ENCODE measurements at places on chromosomes 3 and 15. TPM values are rescaled to one million over a fixed set of nuclear protein-coding genes. Genes with fewer than 3 reads are reported as not detected.

Gene SLC22A14
- total RNA-seq: 0.12 TPM

Gene MAP6D1
- total RNA-seq: 0.53 TPM

Gene OIP5
- 0.23 TPM for total RNA-seq

Gene REC114
- total RNA-seq: not detected

GRCh38 chr3:105844704-105845103 lies 24.1 kb downstream of the CBLB start:
- DNase-seq: no peak

DNA sequence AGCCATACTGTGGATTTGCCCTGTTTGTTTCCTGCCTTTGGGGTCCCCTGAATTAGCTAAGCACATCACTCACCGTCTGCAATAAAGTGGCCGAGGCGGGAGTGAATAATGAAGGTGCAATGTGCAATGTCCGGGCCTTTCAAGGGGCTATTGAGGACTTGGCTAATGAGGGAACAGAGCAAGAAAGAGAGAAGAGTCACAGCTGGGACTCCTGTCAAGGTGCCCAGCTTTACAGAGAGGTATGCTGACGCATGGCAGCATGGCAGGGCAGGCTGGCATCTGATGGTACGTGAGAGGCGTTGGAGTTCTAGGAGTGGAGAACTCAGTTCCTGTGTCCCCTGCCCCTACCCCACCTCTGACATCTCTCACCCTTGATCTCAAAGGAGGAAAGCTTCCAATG lies 13.8 kb upstream of the ATP2B2 start:
- peak; percentile 15 for DNase-seq

GRCh38 chr15:91968610-91969009 lies 115.1 kb downstream of the SLCO3A1 start:
- no peak for DNase-seq

GRCh38 chr15:40087991-40088928 lies 20.4 kb downstream of the BMF start:
- DNase-seq: peak; percentile 83

- DNase-seq: no peak
Measured at GRCh38 chr15:86647810-86648440, 568.3 kb downstream of the AGBL1 start.

DNA sequence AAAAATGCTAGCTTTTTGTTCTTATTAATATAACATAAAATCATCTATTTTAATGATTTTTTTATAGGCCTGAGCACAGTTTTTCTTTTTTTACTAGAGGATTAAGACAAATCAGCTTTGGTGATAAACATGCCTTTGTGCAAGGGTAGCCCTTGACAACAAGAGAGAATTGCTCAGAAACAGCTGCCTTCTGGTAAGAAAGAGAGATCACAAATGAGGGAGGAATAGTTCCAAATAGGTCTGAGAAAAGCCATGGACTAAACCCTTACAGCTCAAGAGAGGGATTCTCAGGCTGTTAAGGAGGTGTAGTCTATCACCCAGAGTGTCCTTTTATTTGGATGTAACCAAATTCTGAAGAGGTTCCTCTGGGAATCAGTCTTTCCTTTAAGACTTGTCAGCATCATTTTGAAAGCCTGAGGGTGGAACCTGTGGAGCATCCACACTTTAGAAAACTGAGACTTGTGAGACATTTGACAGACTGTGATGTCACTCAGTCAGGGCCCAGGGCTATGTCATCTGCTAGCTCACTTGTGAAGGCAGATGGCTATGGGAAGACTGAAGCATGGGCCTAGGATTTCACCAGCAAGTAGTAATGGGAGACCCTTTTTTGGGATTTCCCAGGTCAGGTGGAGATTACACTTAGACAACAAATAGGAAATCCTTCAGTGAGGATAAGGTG lies 102.9 kb upstream of the KCNAB1 start:
- no peak for DNase-seq

- no peak for DNase-seq
Measured at GRCh38 chr3:8990266-8991215, 27.3 kb upstream of the RAD18 start.

DNA sequence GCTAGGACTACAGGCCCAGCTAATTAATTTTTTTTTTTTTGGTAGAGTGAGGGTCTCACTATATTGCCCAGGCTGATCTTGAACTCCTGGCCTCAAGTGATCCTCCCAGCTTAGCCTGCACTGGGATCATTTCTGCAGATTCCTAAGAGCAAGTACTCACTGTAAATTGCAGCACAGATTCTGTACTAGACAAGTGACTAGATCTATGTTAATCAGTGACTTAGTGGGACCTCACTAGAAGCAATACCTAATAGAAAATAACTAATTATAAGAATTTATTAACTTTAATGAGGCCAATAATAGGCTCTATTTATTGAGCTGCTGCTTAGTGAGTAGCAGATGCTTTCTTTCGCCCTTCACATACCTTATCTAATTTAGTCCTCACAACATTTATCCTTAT lies 10.6 kb upstream of the UTS2B start:
- DNase-seq: no peak

DNA sequence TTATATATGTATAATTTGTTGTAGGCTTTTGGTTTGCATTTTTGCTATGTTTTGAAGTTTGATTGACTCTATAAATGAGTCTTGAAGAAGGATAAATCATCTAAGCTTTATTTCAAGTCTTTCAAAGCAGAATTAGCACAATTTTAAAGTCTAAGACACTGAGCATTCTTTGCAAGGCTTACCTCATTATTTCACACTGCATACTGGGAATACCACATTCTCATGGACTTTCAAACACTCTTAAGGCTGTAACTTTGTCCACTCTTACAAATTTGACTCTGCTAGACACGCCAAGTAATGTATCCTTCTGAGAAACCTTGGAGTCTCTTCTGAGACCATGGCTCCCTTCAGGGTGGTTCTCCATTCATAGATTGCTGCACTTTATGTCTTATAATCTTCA lies 281.3 kb upstream of the COL8A1 start:
- DNase-seq: no peak

GRCh38 chr3:111071257-111072030 lies at the start of gene NECTIN3:
NECTIN3 (plus strand) TSS chr3:111071816; CDS start chr3:111072018, 202 bp downstream.
- DNase-seq: peak; percentile 98

DNA sequence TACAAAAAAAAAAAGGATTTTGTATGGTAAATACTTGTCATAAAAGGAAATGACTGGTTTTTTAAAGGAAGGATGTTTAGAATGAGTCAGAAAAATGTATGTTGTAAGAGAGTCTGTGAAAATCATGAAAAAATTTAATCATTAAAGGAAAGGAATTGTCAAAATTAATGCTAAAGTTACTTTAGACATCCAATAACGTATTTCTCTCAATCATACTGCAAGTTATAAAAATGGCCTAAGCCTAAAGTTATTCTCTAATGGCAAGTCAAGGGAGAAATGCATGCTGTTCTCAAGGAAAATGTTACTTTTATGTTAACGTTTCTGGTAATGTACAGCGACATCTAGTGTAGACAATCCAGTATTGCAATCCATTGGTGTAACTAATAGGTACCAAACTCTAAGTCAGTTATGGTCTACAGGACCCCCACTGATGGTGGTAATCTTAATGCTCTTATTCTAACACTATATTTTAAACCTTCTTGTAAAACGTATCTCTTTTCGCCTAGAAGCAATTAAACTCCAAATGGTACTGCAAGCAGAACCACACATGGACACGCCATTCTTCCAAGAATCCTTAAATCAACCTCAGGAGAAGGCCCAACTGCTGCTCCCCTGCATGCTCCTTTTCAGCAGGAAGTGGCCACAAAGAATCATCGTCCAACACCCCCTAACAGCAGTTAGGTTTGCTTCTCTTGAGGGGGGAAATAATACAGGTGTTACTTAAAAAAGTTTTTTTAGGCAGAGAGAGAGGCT lies 35.2 kb downstream of the NCEH1 start:
- DNase-seq: no peak

DNA sequence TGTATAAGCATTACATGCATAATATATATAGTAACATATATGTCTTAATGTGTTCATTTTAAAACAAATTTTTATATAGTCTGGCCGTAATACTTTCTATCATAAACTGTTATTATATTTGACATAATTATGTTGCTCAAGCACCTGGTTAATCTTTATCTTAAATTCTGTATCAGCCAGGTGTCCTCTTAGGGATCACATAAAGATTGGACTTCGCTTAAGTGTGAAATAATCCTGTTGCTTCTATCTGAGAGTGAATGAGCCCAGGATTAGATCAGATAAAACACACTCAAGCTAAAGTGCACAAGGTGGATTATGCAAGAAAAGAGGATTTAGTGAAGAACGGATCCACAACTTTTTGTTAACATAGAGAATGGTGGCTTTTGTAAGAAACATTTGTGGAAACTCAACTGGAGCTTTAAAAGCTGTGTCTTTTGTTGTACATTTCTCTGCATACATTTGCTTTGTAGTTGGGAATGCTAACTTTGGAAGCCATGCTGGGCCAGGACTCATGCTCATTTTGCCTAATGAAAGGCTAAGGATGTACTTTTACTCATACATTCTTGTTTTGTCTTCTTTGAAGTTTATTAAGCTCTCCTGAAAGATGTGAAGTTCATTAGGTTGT lies 437.8 kb downstream of the ZIC1 start:
- no peak for DNase-seq

DNA sequence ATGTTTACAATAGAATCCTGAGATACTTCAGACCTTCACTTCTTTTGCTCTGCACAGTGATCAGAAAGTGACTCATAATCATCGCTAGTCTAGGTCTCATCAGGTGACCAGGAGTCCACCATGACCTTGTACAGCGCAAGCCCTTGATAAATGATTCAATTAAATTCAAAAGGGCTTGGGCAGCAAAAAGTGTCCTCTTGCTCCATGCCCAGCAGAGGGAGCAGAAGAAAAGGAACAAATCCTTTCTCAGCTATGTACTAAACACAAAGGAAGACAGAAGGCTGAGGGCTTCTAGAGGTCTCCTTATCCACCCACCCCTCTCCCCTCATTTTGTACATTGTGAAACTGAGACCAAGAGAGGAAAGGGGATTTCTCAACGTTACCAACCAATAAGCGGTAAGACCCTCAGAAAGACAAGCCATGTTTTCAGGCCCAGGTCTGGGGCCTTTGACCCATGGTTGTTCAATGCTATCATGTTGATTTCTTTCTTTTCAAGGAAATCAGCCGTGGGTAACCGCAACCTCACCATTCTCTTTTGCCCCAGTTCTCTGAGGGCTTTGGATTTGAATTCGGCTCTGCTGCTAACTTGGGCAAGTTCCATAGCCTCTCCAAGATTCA lies 74.8 kb downstream of the AQP9 start:
- DNase-seq: no peak

GRCh38 chr15:46450810-46451182 lies 816.0 kb downstream of the SQOR start:
- no peak for DNase-seq

GRCh38 chr3:177726807-177727206 lies 529.5 kb upstream of the TBL1XR1 start:
- no peak for DNase-seq
